ENCODE measurements at places on chromosomes 3 and 15. TPM values are rescaled to one million over a fixed set of nuclear protein-coding genes. Genes with fewer than 3 reads are reported as not detected.

GRCh38 chr3:63863150-63864007 is at the start of the genes ATXN7 and THOC7:
ATXN7 (plus strand) TSS chr3:63863867; CDS start chr3:63912599, 48,732 bp downstream.
THOC7 (minus strand) TSS chr3:63863805; CDS start chr3:63863790, 15 bp downstream.
- peak; percentile 88 for DNase-seq

SEMA3F gene
- 12.3 TPM for total RNA-seq

DNA sequence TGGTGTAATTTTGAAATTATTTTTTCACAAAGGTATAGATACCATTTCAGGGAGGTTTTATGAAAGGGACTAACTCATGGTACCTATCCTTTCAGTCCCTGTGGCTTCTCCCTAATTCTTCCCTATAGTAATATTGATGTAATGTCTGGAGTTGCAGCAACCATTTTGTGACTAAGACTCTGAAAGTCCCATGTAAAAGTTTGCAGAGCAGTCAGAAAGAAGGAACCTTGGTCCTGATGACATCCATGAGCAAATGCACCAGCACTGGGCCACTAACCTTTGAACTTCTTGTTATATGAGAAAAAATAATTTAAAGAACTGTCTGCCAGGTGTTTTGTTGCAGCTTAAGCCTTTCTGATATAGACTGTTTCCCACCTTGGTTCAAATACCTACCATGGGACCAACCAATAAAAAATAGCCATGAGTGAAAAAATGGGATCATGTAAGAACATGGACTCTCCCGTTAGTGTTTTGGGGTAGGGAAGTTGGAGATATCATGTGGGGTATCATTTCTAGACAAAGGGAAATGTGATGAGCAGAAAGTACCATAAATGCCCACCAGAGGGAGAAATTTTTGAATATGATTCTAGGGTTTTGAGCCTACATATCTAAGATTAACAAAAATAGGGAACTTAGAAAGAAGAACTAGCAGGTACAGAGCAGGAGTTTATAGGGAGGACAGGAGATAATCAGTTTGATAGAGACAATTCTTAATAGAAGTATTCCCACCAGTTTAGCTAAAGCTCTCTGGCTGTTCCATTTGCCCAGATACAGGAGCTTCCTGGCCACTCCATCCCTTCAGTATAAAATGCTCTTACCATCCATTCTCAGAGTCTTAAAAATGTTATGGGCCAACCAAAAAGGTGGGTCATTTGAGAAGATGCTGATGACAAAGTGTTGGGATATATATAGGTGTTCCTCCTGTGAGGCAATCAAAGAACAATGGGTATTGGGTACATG is 3.4 kb upstream of the CPOX start:
- no peak for DNase-seq

GRCh38 chr15:74651242-74651741 is 35.7 kb downstream of the CLK3 start:
- DNase-seq = no peak

All from Right ventricle myocardium inferior (tissue), 1 donor.